ENCODE measurements at places on chromosomes 12 and 14.

- no peak for DNase-seq
Measured at GRCh38 chr12:92206596-92206995, 61.0 kb upstream of the BTG1 start.

- no peak for DNase-seq
Measured at GRCh38 chr12:58414398-58414871, 473.1 kb downstream of the ATP23 start.

GRCh38 chr12:113082486-113083148 is 26.1 kb downstream of the DTX1 start:
- DNase-seq, result no peak

DNA sequence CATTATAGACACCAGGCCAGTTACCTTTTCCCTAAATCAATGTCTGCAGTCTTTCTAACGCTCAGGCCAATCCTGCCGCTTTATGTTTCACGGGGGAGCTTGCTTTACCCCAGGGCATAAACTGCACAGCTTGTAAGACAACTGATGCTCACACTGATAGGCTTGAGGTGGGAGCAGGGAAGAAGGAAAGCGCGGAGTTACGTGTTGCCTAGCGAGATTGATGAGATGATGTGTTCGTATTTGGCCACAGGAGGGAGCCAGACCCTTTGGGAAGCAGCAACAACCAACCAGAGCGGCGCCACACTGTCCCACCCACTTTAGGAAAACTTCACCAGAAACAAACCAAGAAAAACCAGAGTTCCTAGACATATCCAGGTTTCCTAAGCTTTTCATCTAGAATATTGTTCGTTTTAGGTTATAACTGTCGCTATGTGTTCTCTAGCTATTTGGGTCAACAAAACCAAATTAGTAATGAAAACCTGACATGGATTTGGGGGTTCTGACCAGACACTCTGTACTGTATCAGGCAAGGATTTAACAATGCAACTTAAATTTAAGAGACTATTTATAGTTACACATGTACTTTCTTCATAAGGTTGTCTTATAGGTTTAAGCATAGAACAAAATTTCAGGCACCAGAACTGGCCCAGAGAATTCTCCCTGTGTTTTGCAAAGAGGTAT is 2.4 kb downstream of the IL26 start:
- DNase-seq, result peak; percentile 97

- no peak for DNase-seq
Measured at GRCh38 chr12:34046570-34046969, 24.3 kb downstream of the ALG10 start.

DNA sequence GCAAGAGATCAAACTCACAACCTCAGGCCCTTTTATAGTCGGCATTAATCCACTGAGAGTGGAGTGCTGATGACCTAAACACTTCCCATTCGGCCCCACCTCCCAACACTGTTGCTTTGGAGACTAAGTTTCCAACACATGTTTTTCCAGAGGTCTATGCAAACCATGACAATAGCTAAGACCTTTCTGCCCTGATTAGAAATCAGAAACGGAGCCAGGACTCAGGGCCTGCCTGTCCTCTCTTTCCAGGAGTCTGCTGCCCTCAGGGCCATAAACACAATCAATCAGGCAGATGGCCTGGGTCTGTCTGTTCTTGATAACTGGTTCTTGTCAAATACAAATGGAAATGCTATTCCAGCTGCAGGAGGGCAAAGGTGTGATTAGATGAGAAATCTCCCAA is 97.2 kb upstream of the PSMC1 start:
- peak; percentile 96 for DNase-seq

GRCh38 chr12:84562331-84562730 is 350.3 kb downstream of the SLC6A15 start:
- no peak for DNase-seq

DNA sequence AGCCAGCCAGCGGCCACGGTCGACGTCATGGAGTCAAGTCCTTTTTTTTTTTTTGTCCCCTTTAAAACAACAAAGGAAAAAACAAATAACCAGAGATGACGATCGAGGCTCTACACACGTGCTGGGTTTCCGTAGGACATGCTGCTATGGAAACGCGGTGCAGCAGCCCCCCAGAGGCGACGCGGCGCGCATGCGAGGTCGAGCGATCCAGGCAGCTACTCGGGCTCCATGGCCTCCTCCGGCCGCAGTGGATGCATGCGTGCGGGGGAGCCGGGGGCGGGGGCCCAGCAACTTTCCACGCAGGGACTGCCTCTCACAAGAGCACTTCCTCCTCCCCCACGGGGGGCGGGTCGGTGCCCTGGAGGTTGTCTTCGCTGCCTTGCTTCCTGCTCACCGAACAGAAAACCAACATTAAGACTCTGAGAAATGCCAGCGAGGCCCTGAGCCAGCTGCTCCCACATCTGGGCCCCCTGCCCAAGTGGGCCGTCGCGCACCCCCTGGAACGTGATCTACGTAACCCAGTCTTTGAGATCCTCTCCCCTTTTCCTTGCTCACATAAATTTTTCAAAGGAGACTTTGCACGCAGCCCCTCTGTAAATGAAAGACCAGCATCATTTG is 30.7 kb downstream of the P2RX4 start:
- peak; percentile 40 for DNase-seq

DNA sequence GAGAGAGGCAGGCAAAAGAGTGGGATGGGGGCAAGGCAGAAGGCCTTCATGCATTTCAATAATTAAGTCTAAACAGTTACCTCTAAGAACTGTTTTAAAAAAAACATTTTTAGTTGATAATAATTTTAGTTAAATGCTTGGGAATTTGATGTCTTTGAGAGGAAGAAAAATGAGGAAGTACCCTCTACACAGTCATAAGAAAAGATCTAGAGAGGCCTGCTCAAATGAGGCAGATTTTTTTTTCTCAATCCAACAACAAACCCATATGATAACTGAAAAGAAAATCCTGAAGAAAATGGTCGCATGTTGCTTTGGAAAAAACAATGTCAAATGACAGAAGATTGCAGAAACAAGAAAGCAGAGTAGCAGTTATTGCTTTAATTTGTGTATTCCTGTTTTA is 25.6 kb downstream of the SINHCAF start:
- no peak for DNase-seq

DNA sequence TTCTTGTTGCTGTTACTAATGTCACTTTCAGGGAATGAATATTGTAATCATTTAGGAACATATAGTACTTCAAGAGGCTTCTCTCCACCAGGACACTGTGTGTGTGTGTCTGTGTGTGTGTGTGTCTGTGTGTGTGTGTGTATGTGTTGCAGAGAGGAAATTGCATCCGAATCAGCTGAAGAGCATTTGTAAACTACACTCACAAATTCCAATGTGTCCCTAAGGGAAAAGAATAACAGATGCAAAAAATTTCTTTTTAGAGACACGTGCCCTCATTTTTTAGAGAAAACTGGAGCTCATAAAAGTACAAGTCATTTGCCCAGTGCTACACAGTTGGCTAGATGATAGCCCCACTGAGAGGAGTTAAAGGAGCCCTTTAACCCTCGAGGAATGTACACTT is 168.8 kb downstream of the ANO4 start:
- no peak for DNase-seq

- peak; percentile 78 for DNase-seq
Measured at GRCh38 chr12:26017484-26018211, 59.2 kb downstream of the RASSF8 start.

GRCh38 chr14:75515629-75515996 is 6.7 kb upstream of the BATF start:
- DNase-seq, result no peak

GRCh38 chr12:10965476-10965875 is 21.2 kb downstream of the TAS2R50 start:
- DNase-seq, result no peak

DNA sequence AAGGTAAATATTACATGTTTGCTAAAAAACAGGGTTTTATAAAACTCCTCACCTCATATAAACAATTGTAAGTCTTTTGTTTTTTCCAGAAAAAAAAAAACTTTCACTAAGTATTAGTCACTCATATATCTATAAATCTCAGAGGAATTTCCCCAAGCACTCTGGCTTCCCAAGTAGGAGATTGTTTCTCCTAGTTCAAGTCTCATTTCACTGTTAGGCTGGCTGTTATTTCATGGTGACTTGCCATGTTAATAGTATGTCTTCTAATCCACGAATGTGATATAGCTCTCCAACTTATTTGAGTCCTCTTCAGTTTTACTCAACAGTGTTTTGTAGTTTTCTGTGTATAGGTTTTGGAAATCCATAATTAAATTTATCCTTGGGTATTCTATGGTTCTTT is 61.6 kb downstream of the CAPZA3 start:
- DNase-seq, result no peak

DNA sequence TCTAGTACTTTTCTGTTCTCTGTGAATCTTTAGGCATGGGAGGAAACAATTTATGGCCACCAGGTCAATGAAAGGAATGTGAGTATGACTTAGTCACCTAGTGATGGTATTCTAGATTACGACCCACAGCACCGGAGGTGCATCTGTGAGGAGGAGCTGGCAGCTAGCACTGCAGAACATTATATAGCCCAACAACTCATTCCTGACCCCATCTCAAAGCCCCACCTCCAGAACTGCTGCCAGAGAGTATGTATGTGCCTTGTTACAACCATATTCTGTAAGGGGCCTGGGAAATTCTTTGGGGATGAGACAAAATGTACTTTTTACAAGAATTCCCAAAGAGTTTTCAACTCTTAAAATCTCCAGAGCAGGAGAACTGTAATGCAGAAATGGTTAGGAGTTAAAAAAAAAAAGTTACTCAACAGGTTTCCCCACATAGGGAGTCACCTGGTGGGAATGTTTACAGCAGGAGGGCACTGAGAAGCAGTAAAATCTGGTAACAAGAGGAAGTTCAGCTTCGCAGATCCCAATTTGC is 34.9 kb upstream of the CERS5 start:
- DNase-seq, result peak; percentile 80

DNA sequence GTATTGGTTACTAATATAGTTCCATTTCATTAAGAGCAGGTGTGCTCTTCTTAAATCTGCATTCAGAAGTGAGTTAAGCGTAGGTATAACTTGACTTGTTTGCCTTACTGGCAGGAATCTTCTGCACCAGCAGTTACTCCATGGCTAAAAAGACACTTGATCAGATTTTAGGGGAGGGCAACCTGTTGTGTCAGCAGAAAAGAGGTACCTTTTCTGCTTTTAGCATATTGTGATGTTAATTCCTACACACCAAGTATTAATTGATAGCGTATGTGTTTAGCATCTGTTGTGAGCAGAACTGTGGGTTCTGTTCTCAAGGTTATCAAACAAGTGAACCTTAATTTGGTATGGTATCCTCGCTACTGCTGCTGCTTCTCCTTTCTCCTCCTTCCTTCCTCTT is 38.3 kb downstream of the TTLL5 start:
- no peak for DNase-seq

GRCh38 chr12:111964935-111965334 is 48.0 kb downstream of the TMEM116 start:
- no peak for DNase-seq

- DNase-seq, result no peak
Measured at GRCh38 chr12:6342140-6342889, 439 bp upstream of the TNFRSF1A start.

- DNase-seq, result no peak
Measured at GRCh38 chr12:64864319-64864718, 39.9 kb downstream of the TBC1D30 start.

GRCh38 chr12:114401328-114402083 is 4.4 kb downstream of the TBX5 start:
- DNase-seq, result no peak

DNA sequence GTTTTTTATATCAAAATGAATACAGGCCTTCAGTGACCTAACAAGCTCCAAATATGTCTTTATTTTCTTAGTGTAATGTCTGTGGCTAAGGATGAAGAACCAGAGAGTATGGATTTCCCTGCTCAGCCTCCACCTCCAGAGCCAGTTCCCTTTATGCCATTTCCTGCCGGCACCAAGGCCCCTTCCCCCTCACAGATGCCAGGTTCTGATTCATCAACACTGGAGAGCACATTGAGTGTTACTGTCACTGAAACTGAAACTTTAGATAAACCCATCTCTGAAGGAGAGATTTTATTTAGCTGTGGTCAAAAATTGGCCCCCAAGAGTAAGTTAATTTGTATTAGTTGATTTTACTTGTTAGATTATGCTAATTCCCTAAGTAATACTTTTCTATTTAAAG is 61.0 kb downstream of the KIAA0586 start:
- no peak for DNase-seq

DNA sequence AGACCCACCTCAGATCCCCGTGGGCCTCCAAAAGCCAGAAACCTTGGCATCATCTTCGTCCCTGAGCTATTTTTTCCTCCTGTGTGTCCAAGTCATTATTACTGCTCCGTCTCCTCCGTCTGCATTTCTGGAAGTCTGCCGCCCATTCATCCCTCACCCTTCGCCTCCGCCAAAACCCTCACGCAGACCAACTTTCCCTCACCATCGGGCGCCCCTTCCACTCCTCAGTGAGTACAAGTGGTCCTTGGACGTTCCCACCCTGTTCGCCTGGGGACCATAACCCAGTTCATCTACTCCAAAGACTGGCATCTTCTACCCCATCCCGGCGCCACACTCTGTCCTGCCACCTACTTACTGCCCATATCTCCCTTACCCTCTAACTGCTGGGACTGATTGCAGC is 3.7 kb upstream of the LTBP2 start:
- DNase-seq, result no peak

GRCh38 chr12:77152623-77153193 is 87.3 kb upstream of the E2F7 start:
- DNase-seq, result peak; percentile 14

GRCh38 chr12:45124485-45125155 is 73.7 kb upstream of the DBX2 start:
- DNase-seq, result peak; percentile 67

- no peak for DNase-seq
Measured at GRCh38 chr12:112969547-112970306, 8.6 kb upstream of the OAS2 start.

DNA sequence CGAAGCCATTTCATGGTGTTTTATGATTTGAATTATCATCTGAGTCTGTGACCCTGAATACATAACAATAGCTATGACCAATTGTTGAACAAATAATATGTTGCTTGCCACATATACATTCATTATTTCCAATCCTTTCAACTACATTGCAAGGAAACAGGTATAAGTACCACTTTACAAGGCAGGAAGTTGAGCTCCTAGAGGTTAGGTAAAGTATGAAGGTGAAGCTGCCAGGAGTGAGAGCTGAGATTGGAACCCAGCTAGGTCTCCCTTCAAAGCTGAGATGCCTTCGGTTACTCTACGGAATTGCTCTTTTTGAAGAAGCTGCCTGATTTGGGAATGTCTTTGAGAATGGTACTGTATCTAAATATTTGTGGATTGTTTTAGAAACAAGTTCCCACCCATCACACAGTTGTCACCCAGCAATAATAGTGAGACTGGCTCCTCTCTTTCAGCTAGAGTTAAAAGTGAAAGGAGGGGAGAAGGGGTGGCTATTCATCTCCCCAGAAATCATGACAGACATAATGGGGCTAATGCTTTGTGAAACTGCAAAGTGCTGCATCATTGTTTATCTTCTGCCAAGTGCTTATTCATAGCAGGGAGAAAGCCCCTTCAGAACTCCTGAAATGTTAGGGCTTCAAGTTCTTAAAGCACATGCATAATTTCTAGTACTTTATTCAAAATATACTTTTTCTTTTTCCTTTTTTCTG is 75.9 kb upstream of the AMIGO2 start:
- DNase-seq, result no peak

DNA sequence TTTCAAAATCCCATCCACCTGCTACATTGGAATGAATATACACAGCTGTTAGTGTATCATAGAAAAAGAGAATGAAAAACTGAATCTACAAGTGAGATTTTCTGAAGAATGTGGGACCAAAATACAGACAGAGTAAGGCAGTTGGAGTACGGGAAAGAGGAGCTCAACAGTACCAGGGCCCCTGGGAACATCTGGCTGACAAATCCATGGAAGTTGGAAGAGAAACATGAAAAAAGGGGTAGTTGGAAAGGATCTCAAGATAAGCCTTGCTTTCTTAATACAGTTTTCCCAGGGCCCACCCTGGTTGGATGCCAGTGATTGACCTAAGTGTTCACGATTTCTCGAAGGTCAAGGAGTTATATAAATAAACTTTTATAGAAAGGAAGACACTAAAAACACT is 54.0 kb upstream of the SLCO1C1 start:
- no peak for DNase-seq

Data from ELF-1 (cell line).